ENCODE measurements at places on chromosomes 13 and 19.

DNA sequence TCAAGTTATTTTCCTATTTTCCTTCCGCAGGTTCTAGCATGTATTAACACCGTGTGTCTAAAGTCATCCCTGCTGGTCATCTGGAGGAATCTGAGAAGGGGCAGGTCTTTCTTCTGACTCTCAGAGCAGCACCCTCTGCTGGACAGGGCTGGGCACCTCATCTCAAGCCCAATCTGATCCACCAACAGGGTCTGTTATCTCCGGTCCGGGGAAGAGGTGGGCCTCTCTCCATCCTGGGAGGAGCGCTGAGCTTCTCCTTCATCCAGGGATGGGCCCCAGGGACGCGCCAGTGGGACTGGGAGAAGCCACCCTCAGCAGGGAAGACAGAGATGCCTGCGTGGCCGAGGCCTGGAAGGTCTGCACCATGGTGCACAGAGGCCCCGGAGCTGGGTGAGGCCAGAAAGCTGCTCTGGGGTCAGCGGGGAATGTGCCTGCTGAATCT is 26.0 kb upstream of the ZNF331 start:
- DNase-seq: no peak

DNA sequence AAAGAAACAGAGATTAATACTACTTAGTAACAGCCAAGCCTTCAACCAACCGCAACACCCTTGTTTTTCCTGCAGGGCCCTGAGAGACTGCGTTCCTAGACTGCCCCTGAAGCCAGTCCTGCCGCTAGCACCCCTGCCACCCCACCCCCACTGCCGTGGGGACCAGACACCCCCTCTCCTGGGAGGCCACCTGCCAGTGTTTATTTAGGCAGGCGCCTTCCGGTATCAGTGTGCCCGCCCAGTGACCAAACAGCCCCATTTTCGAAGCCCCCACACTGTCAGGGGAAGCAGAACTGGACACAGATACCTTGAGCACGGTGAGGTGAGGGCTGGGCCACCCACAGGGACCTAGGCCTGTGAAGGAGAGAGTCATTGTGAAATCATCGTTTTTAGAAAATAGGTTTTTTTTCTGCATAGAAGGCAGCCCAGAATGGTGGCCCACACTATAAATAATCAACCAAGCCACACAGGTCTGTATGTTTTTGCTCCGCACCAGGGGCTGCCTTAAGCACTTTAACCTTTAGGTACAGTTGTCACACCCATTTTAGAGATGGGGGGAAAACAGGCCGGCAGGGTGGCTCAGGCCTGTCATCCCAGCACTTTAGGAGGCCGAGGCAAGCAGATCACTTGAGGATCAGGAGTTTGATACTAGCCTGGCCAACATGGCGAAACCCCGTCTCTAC is 3.5 kb upstream of the TLE5 start:
- DNase-seq: peak; percentile 18

DNA sequence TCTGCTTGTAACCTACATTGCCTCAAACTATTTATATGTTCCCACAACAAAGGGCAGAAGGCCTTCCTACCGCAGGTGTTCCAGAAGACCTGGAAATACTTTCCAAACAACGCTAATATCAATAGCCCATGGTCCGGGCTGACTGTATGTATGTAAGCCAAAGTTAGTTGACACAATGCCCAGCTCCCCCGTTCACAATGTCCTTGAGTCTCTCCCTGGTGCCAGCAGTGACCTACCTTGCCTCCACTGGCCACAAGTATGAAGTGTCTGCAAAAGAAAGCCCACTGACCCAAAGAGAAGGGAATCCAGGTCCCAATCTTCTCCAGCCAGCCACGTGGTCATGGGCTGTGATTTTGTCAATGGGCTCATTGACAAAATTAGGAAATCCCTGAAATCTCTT is 118.6 kb downstream of the DLEU7 start:
- no peak for DNase-seq

DNA sequence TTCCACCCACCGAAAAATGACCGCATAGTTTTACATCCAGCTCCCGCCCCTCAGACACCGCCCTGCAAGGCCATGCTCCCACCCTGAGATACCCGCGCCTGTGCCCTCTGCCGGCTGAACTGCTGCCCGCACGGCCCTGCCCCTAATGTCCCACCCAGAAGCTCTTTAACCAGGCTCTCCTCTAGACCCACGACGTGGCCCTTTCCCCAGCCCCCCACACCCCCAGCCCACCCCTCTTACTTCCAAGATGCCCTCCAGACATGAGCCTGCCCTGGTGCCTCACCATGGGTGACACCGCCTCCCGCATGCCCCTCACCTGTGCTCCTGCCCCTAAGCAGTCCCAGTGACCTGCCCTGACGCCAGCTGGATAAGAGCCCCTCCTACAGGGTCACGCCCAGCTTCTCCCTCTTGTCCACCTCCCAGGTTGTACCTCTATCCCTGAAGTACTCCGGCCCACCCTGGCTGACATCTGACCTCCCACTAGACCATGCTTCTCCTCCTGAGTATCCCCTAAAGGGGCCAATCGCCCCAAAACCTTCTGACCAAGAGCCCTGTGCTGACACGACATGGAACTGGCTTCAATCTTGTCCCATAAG is 51.2 kb downstream of the COLGALT1 start:
- no peak for DNase-seq

DNA sequence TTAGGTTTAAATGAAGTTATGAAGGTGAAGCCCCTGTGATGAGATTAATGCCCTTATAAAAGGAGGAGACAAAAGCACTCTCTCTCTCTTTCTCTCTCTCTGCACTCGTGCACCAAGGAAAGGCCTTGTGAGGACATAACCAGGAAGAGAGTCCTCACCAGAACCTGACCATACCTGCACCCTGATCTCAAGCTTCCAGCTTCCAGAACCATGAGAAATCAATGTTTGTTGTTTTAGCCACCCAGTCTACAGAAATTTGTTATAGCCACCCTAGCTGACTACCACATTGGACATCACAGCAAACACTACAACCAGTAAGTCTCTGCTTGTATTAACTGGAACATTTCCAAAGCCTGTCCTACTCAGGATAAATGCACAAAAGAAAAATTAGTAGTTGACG is 34.7 kb upstream of the WDFY2 start:
- DNase-seq: no peak

GRCh38 chr19:44499559-44499958 is 763 bp downstream of the ZNF180 start:
- no peak for DNase-seq

DNA sequence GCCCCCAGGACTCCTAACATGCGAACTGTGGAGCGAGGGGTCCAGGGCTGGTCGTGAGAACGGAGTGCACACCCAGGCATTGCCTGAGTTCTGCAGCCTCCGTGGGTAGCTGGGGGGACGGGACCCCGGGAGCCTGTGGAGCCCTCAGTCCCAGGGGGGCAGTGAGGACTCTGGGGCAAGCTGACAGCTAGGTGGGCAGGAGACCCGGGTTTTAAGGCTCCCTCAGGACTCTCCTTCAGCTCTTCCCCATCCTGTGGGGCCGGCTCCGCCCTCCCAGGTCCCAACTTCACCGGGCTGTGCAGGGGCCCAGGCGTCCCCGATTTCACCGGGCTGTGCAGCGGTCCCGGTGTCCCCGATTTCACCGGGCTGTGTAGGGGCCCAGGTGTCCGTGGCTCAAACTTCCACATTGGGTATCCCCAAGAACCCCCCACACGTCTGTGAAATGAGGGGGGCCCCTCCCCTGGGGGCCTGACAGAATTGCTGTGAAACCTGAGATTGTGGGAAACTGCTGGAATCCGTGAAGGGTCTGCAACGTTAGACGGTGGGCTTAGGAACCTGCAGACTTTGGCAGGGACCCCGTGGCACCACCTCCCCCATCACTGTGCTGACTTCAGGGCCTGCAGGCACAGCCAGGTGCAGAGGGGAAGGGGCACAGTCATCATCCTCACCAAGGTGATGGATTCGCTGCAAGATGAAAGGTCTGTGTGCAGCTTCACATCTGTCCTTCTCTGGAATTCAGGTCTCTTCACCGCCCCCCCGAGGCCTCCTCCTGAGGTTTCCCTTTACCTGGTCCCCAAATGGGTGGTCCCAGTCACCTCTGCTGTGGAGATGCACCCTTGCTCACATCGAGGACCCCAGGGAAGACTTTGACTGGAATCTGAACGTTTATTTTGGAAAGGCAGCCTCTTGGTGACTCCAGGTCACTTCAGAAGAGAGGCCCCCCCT is 73.2 kb upstream of the MCF2L start:
- no peak for DNase-seq

DNA sequence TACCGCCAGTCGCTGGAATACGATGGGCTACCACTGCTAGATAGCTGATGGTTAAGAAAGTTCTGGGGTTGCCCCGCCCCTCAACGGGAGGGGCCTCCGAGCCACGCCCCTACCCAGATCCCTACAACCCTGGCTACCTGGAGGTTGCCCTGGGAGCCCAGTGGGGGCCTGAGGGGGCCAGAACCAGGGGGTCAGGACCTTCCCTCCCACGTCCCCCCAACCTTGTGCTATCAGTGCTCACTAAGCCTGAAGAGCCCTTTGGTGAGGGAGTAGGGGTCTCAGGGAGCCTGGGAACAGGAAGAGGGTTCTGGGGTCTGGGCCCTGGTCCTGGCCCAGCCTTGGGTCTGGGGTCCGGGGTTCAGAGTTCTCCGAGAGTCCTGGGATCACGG is 8.9 kb downstream of the OCEL1 start:
- DNase-seq: no peak

DNA sequence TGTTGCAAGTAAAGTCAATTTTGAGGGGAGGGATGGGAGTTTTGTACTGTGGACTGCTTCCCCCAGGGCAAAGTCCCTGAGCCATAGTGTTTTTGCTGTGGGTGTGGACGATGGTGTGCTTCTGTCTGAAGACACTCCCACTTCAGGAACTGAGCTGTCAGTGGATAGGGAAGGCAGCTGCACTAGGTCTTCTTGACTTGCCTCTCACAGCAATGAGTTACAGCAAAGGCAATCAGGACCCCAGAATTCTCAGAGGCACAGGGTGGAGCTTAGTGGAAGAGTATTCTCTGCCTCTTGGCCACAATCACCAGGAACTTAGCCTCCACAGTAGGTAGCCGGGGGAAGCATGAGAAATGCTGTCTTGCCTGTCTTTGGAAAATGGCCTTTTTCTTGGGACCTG is 1416.6 kb upstream of the MIR17HG start:
- DNase-seq: no peak

DNA sequence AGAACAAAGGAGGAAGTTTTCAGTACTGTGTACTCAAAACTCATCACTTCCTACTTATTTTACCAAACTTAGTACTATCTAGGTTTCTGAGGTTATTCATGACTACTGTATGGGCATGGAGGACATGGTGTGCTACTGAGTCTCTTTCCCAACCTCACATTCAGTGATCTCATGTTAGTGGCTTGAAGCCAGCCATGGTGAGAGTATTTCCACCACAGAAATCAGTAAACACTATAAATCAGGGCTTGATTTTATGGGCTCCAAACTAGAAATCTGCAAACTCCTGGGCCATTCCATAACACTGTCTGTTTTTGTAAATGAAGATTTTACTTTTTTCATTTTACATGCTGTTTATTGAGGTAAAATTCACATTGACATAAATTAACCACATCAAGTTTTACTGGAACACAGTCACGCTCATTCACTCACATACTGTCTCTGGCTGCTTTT is 19.7 kb downstream of the MED26 start:
- DNase-seq: no peak
